Hematopoietic multipotent progenitor cell treated with erythropoietin and hydrocortisone succinate and interleukin-3 and kit ligand, for 15 days (in vitro differentiated cells): ENCODE measurements at places on chromosomes 1 and 21.

DNA sequence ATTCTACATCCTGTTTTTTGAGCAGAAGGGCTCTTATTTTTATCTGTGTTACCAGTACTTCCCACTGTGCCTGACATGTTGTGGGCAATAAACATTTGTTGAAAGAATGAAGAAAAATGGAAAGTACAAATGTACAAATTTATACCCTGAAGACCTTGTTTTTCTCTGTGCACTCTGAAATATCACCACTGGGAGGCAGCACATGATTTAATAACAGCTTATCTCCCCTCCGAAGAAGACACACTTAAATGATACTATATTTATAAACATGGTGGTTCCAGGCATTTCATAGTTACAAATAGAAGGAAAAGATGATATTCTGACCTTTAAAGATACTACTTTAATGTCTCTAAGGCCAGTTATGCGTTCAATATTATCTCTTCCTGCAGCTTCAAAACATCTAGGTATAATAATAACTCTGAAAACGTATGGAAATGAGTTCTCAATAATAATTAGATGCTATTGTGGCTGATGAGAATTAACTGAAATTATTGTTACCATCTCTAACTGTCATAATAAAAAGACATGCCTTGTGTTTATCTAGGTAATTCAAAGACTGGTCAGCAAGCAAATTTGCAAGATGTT lies 12.8 kb downstream of the DYNLT5 start:
- peak; percentile 60 for DNase-seq

DNA sequence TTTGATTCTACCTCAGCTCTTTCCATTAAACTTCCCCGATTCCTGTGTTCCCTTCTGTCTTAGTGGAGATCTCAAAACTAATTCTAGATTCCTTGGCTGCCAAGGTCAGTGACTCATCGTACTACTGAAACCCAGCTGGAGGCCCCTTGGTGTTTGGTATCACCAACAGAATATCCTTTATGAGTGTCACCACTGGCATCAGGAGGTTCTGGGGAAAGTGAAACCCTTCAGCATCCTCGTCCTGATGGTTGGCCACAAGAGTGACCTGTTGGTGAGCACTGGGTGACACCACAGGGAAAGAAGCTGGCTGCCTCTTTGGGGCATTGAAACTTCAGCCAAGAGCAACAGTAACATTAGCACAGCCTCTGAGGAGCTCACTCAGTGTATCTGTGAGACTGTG lies 9.6 kb downstream of the RAB42 start:
- DNase-seq, result no peak

- DNase-seq, result no peak
Measured at GRCh38 chr1:17113963-17114362, 5.3 kb downstream of the PADI2 start.

DNA sequence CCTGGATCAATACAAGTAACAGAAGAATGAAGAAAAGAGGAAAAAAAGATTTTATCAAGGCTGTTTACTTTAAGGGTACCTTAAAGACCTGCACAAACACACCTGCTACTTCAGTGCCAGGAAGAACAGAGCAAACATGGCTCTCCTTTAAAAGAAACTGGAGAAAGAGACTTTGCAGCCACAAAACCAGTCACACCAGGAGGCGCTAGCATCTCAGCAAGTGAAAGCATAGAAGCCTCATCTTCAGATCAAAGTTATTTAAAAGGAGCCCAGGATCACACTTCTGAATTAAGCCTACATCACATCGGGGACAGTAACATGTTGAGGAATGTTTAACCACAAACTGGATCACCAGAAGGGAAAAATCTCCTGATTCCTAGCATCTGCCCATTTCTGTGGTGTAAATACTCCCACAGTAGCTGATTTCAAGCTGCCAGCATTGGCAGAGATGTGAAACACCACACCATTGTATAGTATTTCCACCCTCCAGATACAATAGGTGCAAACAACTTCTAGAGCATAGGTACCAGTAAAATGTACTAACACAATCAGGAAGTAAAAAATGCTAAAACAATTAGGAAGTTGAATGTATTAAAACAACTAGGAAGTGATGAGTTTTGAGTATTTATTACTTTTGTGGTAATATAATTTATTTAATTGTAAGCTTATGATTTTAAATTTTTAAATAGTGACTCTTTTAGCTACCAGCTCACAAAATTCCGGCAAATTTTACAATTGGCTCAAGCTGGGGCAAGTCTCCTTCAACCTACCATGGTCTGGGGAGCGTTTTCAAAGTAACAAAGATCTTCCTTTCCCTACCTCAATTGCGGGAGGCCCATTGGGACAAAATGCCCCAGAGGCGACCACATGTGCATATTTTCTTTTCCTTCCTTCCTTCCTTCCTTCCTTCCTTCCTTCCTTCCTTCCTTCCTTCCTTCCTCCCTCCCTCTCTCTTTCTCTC lies 105.3 kb upstream of the CLDN14 start:
- no peak for DNase-seq
